ENCODE measurements at places on chromosomes 1 and 21.
A peak's percentile ranks its signal among the peaks of the same experiment; 100 is the strongest.

- DNase-seq: no peak
Observed at GRCh38 chr1:207002724-207003146, 29.8 kb downstream of the C1orf116 start.

GRCh38 chr1:219444474-219444873, 168.4 kb downstream of the ZC3H11B start:
- DNase-seq: no peak

DNA sequence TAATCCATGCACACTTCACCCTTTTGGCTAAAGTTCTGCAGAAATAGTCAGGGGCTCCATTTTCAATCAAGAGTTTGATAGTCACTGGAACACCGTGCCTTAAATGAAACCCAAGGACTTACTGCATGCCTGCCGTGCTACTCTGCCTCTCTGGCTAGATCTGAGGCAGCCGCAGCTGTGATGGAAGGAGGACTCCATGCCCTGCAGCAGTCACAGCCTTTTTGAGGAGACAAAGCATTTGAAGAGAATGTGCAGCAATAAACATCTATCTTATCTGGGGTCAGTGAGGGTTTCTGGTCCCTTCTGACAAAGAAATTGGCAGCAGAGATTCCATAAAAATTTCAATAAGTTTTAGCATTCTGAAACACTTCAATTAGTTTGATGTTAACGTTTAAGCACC, 78.0 kb downstream of the BCAR3 start:
- DNase-seq: no peak

DNA sequence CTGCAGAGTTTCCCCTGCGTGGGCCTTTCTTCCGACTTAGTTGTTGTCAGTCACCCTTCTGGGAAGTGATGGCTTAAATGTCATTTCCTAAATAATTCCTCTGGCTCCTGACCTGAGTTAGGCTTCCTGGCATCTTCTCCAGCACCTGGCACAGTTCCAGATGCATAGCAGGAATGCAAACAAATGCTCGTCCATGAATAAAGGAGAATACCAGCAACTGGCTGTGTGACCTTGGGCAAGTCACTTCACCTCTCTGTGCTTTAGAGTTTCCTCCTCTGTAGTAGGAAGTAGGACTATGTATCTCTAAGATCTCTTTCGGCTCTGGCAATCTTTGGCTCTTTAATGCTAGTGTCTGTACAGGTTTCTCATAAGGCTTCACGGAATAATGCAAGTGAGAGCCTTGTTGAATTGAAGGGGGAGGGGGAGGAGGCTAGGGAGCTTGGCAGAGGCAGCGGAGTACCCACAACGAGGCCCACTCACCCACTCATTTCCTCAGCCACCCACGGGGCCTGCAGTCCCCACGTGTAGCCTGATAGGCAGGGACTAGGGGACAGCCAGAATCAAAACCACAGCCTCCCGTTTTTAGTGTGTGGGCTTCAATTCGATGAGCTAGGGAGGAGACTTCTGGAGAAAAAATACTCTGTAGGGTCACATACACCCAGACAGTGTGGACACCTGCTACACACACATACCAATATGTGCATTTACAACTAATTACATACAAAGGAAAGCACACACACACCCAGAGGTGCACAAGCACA, 48.1 kb downstream of the TENT5C start:
- no peak for DNase-seq

DNA sequence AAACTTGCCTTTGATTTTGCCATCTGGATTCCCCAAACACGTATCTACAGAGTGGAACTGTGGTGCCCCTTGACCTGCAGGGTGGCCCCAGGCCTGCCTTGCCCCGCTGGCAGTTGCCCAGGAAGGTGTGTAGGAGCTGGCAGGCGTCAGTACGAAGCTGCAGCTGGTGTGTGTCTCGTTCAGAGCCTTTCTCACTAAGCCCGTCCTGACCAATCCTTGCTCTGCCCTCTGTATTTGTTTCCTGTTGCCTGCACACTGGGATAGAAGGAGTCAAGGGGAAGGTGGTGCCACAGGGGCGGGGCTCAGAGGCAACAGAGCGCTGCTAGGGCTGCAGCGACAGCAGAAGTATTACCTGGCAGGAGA, 5.2 kb upstream of the VSIG8 start:
- peak; percentile 57 for DNase-seq

DNA sequence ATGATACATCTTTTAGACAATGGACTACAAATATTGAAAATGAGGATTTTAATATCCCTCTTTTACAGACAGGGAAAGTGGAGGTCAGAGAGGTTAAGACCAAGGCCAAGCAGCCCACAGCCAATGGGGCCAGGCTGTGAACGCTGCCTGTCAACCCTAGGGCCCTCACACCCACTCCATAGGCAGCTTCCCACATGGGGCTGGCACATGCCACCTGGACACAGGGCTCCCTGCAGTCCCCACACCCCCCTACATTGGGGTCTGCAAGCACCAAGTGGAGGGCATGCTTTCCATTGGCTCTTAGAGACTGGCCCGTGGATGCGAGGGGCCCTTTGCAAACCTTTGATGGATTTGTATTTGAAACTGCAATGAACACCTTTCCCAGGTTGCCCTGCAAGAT, 348.5 kb upstream of the VAMP3 start:
- DNase-seq: no peak

DNA sequence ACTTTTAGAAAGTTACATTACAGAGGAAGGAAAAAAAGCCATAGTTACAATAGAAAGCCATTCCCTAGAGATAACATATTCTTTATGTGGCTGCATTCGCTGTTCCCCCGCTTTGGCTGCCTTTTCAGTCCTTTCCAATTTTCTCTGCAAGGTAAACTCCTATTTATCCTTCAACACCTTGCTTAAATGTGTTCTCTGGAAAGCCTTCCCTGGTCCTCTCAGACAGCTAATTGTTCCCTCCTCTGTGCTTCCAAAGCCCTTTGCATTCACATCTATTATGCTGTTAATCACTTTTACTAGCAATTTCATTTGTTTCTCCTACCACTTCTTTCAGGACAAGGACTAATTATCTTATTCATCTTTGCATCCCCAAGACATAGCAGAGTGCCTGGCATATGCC, 1.6 kb downstream of the PHC2 start:
- DNase-seq: no peak

DNA sequence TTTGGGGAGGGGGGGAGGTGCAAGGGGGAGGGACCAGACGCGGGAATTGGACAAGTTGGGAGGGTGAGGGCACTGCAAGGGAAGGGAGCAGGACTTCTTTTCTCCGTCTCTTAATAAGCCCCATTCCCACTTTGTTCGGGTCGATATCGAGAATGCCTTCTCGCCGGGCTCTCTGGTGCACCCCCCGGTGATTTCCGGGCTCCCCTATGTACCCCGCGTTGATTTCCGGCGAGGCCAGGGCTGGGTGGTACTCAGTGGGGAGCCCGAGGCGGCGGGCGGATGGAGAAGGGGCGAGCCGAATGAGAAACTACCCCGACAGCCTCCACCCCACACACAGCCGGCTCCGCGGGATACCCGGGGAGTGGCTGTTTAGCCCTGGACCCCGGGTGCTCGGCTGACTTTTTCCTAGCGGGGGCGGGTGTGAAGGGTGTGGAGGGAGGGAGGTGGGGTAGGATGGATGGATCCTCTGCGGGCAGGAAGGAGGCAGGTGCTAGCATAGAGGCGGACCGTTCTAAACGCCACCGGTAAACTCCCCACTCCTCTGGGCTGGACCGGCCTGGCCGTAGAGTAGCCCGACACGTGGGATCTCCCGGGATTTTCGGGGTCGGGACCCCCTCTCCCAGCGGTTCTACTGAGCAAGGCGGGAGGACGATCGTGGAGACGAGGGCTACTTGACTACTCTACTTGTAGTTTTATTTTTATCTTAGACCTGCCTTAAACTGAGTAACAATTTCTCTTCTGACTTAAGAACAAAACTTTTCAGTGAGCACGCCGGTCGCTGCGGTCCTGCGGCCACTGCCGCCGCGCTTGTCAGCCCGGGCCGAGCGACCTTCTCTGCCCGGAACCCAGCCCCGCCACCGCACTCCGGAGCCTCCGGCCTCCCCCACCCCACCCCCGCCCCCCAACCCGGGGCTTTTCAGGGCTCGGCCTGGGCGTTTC, 1.0 kb downstream of the RNF220 start:
- DNase-seq: no peak

DNA sequence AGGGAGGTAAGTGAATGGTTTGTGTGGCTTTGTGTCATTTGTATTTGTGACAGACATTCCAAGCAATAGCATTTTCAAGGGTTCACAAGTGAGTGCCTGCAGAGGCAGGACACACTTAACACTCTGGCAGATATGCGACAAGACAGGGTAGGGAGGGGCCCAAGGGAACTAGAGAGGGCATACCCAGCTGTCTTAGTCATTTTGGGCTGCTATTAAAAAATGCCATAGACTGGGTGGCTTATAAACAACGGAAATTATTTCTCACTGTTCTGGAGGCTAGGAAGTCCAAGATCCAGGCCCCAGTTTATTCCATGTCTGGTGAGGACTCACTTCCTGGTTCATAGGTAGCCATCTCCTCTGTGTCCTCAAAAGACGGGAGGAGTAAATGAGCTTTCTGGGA, 137.4 kb downstream of the FGGY start:
- no peak for DNase-seq

DNA sequence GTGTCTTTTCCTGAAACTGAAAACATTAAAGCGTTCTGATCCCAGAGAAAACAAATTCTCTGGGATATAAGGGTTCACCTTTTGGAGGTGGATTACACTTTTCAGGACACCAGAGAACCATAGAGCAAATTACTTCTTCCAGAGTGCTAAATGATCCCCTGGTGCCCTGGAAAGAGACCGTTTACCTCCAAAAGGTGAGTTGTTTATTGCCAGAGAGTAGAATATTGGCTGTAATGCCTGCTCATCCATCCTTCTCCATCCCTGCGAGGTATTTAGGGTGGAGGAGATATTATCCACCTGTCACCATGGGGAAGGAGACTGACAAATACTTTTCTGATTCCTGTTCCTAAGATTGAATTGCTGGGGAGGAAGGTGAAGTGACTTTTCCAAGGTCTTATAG, 30.4 kb downstream of the PBX1 start:
- DNase-seq: no peak

DNA sequence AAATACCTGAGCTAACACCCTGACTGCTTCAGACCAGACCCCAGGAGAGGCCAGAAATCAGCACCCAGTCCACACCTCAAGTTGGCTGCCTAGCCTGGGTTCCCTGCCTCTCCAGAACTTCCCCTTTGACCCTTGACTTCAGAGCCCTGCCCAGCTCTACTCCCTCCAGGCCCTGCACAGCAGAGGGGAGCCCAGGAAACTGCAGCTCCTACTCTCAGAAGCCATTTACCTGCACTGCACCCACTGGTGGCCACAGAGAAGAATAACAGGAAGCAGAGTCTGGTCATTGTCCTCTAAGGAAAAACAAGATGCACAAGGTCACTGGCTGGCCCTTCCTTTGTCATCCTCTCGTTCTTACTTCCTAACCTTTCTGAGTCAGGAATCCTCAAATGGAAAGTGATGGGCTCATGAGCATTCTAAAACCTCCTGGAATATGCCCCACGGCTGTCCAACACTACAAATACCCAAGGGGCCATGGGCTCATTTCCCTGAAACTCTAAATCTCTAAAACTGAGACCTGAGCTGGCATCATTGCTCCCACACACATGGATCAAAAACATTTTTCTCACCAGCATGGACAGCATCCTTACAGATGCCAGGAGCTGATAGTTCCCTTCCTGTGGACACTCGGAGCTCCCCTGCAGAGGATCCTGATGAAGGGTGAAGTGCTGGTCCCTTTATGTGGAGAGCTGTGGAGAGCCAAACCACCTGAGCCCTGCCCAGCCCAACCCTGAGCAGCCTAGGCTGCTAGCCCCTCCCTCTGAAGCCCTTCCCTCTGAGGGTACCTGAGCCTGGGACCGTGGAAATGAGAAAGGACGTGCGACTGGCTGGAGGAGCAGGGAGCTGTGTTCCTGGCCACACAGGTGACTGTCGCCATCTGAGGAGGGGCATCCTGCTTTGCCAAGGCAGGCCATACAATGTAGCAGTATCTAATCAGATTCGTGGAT, at the start of gene ITLN2:
TSS of gene ITLN2 (minus strand) at position 652 of the 947 bp plus-strand sequence. CDS start at position 584, 68 bp downstream.
- no peak for DNase-seq

GRCh38 chr1:108152782-108153222, 47.3 kb downstream of the SLC25A24 start:
- DNase-seq: no peak

DNA sequence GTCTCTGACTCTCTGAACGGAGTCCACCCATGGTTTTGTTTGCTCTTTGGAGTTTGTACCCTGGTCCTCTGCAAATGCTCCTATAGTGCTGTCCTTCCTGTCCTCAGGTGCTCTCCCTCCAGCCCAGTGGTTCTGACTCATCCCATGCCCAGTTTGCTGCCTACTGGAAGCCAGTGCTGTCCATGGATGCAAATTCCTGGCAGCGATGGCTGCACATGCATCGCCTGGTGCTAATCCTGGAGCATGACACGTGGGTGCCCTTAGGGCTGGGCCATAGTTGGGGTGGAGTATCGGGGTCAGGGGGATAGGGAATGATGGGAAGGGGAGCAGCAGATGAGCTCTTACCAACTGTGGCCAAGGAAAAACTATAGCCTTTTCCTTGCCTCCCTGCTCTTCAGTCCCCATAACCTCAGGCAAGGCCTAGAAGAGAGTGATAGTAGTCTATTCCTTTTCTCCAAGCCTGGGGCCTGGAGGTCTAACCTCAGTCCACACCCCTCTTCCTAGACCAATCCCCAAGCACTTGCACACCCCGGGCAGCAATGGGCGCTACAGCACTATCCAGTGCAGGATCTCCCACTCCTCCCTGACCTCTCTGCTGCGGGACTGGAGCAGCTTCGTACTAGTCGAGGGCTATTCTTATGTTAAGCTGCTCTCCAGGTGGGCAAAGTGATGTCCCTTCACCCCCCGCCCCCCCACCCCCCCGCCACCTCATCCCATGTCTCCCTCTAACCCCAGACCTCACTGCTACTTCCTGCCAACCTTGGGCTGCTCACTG, 31.6 kb downstream of the HYI start:
- no peak for DNase-seq

DNA sequence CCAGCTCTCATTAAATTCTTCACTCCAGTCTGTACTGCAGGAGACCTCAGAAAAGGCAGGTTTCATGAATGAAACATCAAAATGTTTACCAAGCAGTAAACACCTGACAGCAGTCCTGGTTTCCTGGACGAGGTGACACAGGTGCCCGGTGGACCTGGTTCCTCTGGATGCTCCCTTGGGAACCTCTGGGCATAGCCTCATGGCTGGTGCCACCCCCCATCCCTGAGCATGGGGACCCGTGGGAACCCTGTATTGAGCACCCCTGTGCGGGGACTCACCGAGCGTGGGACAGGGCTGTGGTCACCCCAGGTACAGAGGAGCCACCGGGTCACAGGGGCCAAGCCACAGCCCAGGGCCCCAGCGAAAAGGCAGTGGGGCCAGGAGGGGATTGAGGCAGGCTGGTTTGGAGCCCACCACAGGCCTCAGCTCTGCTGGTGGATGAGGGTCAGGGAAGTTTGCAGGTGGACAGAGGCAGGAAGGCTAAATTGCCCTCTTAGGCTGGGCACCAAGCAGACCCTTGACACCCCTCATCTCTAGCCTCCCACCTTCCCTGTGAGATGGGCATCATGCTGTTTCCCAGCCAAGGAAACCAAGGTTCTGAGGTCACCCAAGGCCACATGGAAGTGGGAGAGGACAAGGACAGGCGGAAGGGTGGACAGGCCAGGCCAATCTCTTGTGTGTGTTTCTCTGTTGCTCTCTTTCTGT, 158.4 kb downstream of the PTPRU start:
- DNase-seq: no peak

GRCh38 chr1:226419284-226420029, 11.6 kb upstream of the PARP1 start:
- no peak for DNase-seq

- DNase-seq: no peak
Observed at GRCh38 chr1:59314776-59315528, 18.1 kb downstream of the FGGY start.

GRCh38 chr21:41501919-41502318, 6.0 kb downstream of the TMPRSS2 start:
- DNase-seq: no peak

All from NCI-H2081 treated with DMSO at 0.1 percent for 48 hours (cell line).